ENCODE measurements at places on chromosomes 11 and 22.

DNA sequence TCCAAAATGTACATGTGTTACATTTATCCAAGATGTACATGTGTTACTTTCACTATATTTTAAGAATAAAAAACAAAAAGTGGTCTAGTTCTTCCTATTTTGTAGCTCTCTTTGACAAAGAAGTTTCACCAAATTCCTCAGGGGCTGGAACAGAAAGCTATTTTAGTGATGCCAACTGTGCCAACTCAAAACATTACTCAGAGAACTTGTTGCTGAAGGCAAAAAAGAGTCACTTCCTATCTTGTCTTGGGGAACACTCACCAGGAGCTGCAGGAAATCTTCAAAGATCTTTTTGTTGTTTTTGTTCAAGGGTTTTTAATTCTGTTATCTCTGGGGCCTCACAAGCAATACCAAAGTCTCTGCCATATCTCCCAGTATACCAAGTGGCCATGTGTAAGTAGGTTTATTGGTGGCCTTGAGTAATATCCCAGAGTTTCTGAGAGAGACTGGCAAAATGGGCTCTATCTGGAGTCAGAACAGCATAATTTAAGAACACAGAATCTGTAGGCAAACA lies 13.6 kb upstream of the EED start:
- DNase-seq, result no peak

GRCh38 chr11:125164422-125165110 lies at the start of gene PKNOX2:
PKNOX2 (plus strand) TSS chr11:125164751; CDS start chr11:125351306, 186,555 bp downstream.
- peak; percentile 34 for DNase-seq

DNA sequence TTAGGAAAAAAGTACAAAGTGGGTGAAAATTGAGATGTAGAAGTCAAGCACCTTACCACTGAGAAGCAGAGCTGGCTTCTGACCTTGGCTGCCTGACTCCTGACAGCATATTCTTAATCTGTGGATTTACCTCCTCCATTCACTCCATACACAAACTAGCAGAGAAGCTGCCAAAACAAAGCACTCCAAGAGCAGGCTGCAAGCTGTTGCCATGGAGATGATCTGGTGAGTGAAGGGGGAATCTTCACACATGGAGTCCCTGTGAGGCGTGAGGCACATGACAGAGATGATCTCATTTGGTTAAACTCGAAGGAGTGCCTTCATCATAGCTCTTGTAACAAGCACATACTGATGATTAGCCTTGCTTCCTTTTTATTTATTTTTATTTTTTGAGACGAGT lies 16.1 kb downstream of the COMMD9 start:
- no peak for DNase-seq

GRCh38 chr22:37741312-37741795 lies 44.5 kb downstream of the TRIOBP start:
- DNase-seq, result no peak

- DNase-seq, result no peak
Measured at GRCh38 chr11:62603072-62603408, 1.4 kb upstream of the MTA2 start.

DNA sequence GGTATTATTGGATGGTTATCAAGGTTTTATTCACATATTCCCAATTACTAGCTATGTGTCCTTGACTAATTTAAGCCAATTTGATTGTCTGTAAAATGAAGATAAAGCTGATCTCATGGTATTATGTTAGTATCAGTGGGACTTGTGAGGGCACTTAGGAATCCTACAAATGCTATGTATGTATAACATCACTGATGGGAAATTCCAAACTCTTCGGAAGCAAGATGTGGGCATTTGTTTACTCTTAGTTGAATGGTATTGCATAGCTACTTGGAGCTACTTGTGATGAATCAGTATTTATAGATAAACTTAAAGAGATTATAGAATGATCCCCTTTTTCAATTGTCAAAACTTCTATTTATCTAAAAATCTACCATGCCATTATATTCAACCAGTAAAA lies 239.9 kb downstream of the CNTN5 start:
- no peak for DNase-seq
